Lower leg skin (tissue), 4 donors: ENCODE measurements at places on chromosomes 3 and 15. TPM values are rescaled to one million over a fixed set of nuclear protein-coding genes. Genes with fewer than 3 reads are reported as not detected.
A peak's percentile ranks its signal among the peaks of the same experiment; 100 is the strongest.

DNA sequence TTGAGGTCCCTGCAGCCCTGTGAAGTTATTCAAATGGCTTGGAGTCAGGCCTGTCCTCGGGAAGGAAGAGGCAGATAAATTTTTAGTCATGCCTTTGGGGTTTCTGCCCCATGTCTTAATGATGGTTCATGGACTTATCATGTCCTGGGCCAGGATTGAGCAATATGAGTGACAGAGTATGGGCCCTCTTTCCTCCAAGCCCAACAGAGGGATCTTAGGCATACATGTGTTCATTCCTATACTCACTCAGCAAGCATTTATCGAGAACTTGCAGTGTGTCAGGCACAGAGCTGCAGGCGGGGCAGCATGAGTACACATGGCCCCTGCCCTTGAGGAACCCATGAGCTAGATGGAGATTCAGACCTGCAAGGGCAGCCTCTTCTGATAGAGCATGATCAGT lies 6.2 kb downstream of the ESYT3 start:
- no peak for DNase-seq

DNA sequence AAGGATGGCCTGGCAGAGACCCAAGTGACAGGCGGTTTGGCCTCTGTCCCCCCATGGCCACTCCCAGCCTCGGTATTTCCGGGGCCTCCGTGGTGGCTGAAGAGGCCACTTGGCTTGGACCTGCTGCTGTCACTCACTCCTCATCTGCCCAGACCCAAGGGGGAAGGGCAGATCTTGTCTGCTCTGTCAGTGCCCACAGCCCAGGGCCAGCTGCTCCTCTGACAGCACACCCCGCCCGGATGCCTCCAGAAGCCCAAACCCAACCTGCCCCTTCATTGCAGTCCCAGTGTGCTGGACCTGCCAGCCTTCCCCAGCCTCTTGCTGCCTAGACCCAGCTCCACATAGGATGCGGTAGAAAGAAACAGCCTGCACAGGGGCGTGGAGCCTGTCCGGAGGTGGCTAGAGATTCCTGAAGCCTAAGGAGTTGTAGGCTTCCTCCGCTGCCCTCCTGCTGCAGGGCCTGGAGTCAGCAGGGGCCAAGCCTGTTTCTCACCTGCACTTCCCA lies 52.0 kb downstream of the MAGEF1 start:
- DNase-seq, result no peak

- DNase-seq, result no peak
Measured at GRCh38 chr15:54029081-54029480, 50.8 kb downstream of the UNC13C start.

DNA sequence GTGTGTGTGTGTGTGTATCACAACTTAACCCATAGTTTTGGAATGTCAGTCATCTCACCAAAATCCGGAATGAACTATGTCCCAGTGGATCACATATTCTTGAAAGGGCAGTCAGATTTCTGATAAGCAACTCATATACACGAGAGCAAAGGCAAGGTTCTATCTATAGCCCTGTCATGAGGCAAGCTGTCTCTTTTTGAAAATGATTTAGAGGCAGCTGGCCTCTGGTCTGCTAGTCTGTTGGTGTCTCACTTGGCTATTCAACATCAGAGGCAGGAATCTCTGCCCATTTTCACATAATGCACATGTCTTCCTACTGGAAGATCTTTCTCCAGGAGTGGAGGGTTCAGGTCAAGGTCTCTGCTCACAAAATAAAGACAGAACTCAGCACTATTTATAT lies 79.8 kb downstream of the CNTN6 start:
- no peak for DNase-seq

- DNase-seq, result no peak
Measured at GRCh38 chr3:113825090-113825489, 13.5 kb upstream of the GRAMD1C start.

GRCh38 chr15:98221144-98221543 lies 260.6 kb downstream of the ARRDC4 start:
- DNase-seq, result no peak

DNA sequence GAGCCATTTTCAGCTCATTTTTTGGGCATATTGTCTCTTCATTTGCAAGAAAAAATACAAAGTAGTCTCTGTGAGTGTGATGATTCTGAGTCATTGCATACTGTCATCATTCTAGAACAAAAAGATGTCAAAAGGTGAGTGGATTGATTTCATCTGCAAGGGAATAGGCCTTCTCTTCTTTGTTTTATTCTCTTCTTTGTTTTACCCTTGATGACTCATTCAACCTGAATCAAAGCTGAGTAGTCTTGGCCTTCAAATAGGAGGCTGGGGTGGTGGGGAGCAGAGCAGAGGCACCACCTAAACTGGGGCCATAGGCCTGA lies 25.4 kb downstream of the CYP19A1 start:
- DNase-seq, result no peak

Gene USP19
- total RNA-seq, result 72.3 TPM

GRCh38 chr3:124469555-124469954 lies 260.7 kb upstream of the UMPS start:
- DNase-seq, result no peak

GRCh38 chr3:9139366-9139765 lies 110.1 kb downstream of the SRGAP3 start:
- DNase-seq, result no peak

GRCh38 chr3:156519758-156520162 lies 35.2 kb downstream of the SSR3 start:
- DNase-seq, result no peak

Gene COMMD2
- 21.5 TPM for total RNA-seq

DNA sequence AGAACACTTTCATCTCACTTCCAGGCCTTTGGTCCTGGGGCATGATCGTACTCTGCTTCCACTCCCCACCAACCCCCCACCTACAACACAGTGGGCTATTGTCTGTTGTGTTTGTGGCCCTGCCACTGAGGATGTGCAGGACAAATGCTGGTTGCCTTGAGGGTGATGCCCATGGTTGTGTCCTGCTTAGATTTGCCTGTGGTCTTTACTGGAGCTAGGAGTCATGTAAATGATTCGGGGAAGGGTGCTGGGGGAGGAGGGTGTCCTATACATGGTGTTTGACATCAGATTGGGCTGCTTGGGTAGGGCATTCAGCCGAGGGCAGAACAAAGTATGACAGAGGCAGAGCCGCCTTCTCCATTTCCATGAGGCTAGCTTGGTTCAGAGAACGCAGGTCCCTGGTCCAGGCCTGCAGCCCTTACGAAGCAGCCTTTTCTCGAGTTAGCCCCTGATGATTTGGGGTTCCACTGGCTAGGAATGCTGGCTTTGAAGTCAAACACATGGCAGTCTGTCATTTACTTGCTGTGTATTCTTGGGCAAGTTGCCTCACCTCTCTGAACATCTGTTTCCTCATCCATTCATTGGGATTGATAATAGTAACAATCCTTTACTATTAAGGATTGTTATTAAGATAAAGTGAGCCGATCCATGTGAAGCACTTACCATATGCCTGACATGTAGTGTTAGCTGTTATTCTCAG lies 6.9 kb downstream of the CORO2B start:
- no peak for DNase-seq

Gene TRPC1
- 5.5 TPM for total RNA-seq

Gene CHDH
- 13.9 TPM for total RNA-seq

DNA sequence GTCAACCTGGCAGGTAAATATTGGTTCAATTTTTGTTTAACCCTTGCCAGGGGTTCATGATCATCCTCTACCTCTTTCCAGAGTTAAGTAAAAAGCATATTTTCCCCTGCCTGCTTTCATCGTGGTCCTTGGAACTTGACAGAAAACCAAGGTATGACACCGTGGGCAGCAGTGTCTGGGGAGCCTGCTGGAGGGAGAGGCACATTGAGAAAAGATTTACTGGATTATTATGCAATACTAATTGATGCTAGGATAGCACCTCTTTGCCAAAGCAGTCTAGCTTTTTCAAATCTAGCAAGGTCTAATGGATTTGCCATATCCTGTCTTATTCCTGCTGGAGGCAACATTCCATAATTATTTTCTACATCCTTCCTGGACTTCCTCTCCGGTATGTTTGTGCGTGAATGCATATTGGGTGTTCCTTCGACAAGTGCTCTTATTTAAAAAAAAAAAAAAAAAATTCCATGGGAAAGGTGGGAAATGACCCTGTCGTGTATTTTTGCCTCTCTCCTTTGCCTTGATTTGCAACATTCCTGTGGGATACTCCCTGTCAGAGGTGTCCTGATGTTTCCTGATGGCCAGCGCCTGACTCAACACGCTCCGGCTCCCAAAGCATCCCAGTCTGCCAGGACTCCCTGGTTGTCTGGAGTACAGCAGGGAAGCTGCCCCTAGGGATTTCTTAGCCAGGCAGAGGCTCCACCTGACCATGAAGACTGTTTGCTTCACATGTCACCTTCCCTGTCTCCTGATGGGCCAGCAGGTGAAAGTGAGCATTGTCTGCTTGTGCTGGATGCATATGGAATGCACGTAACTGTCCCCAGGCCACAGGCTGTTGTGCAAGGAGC lies 6.3 kb downstream of the BHLHE40 start:
- DNase-seq, result no peak

DNA sequence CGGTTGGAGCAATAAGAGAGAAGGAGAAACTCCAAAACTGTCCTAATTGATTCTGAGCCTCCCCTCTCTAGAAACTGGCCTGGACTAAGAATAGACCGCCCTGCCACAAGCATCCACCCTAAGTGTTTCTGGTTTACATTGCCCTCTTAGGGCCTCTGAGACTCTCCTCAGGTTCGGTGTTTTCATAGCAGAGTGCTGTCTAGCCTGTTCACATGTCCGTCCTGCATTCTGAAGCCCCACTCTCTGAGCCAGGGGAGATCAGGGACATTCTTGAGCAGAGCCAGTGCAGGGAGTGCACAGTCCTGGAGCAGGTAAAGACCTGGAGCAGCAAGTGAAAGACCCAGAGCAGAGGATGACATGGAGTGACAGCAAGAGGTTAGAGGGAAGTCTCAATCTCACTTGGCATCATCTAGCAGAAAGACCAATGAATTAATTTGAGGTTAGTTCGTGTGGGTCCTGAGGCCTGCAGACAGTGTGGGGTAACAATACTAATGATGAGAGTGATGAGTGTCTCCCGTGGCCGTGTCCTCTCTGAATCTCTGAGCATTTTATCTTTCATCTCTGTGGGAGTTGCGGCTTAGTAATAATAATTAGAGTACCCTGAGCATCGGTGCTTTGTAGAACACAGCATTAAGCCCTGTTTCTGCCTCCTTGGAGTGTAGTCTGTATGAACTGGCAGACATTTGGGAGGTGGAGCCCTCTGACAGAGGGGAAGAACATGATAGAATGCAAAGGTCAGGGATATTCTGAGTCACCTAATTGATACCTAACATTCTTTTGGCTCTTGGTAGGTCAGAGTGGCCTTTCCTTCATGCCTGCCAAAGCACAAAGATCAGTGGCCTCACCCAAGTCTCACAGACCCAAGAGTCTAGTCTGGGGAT lies 24.6 kb downstream of the MAPKBP1 start:
- DNase-seq, result no peak

DNA sequence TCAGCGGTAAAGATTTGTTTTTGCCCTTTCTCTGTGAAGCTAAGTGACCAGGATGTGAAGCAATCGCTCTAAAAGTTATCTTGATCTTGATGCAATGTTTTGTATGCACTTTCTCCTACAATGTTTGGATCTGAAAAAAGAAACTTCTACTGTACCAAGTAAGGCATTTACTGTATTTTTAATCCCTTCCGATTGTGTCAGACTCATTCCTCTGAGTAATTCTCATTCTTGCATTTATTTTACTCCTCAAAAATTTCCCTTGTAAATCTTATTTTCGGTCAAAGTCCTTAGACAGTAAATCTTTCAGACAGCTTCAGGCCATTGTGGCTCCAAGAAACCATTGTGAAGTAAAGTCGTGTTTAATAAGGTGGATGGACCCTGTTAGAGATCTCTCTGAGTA lies 141.9 kb downstream of the TP63 start:
- DNase-seq, result no peak

DNA sequence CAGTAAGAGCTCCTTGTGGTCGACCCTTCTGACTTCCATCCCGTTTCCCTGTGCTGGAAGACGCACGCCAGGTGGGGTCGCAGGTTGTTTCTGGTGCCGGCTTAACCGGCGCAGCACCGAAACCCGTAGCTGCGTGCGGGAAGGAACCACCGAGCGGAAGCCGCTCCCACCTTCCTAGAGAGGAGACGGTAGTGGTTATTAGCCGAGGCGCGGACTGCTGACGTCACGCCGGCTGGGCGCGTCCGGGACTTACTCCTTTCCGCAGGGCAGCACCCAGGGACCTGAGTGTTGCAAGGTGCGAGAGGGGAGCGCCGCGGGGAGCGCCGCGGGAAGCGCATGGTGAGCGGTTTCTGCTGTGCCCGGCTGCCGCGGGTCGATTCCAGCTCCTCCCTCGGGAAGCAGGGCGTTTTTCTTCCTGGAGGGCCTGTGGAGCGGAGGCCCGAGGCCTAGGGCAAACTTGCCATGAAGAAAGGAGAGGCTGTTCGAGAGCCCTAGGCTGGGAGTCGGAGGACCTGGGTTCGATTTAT lies at the start of gene ZNF501:
ZNF501 (plus strand) TSS at position 252 of the 527 bp plus-strand sequence. CDS start 4,787 bp downstream, outside the sequence.
- DNase-seq, result peak; percentile 98

Gene LHFPL4
- not detected for total RNA-seq

Gene MKRN2OS
- total RNA-seq, result 4.3 TPM

Gene EFL1
- total RNA-seq, result 19.6 TPM

GRCh38 chr3:106381286-106381938 lies 512.6 kb upstream of the CBLB start:
- no peak for DNase-seq

Gene PPP4R2
- total RNA-seq, result 29.3 TPM

Gene PRR20G
- not detected for total RNA-seq

- DNase-seq, result no peak
Measured at GRCh38 chr3:179948740-179949139, 88.0 kb downstream of the PEX5L start.

DNA sequence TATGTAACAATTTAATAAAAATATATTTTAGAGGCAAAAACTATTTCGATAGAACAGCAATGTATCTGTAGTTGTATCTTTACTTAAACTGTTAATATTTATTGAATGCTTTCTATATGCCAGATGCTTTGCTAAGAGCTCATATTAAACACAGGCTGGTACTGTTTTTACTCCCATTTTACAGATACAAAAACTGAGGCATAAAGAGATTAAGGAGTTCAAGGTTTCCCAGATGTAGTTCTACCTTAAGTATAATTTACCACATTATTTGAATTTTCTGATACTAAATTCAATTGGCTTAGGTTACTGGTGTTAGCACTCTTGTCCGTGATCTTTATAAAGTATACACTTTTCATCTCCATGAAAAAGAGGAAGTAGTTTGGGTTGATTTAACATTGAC lies 149.8 kb downstream of the ROBO2 start:
- no peak for DNase-seq

Gene RPL14
- total RNA-seq, result 555 TPM
